ENCODE measurements at places on chromosomes 16 and 17. TPM values are rescaled to one million over a fixed set of nuclear protein-coding genes. Genes with fewer than 3 reads are reported as not detected.

The CNTNAP4 gene
- not detected for total RNA-seq

The CCL17 gene
- not detected for total RNA-seq

The CBFA2T3 gene
- not detected for total RNA-seq

The CSH1 gene
- total RNA-seq, result not detected

The TNS4 gene
- total RNA-seq, result 522 TPM

The PLXDC1 gene
- 0.61 TPM for total RNA-seq

The KRTAP9-4 gene
- total RNA-seq, result not detected

The GNG13 gene
- not detected for total RNA-seq

The GAST gene
- total RNA-seq, result not detected

The NOTUM gene
- total RNA-seq, result not detected

The ALKBH5 gene
- total RNA-seq, result 85.1 TPM

- no peaks in the 10 kb centered on the region for H3K36me3 ChIP-seq
- H3K27me3 ChIP-seq, result no peaks in the 10 kb centered on the region
- H3K4me3 ChIP-seq, result no peak overlapping the region
- H3K27ac ChIP-seq, result no peak overlapping the region
- no peak for DNase-seq
Measured at GRCh38 chr16:84138824-84139627, 6.0 kb downstream of the HSDL1 start.

DNA sequence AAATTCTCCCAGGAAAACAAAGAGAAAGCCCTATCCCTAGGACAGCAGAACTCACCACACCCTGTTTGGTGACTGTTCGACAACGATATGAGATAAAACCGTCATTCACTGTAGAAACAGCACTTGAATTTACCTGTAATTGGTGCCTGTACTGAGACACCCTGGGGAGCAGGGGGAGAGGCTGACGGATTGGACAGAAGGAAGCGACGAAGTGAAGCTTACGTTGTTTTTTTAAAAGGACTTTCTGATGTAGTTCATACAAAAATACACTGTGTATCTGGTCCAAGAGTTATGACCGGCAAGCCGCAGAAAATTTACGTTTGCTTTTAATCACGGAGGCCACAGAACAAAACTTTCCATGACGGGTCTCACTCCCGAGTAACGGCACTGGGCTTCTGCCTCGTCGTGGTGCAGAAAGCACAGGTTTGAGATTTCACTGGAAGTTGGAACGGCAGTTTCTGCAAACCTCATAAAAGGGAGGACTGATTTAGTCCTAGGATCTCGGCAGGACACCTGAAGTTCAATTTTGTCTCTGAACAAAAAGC, 9.7 kb downstream of the NXN start:
- H3K4me1 ChIP-seq, result peaks cover 11% of the 10 kb centered on the region
- H3K36me3 ChIP-seq, result peaks cover 6% of the 10 kb centered on the region
- no peak overlapping the region for H3K4me3 ChIP-seq
- H3K27ac ChIP-seq, result no peak overlapping the region
- no peaks in the 10 kb centered on the region for H3K27me3 ChIP-seq
- DNase-seq, result no peak

DNA sequence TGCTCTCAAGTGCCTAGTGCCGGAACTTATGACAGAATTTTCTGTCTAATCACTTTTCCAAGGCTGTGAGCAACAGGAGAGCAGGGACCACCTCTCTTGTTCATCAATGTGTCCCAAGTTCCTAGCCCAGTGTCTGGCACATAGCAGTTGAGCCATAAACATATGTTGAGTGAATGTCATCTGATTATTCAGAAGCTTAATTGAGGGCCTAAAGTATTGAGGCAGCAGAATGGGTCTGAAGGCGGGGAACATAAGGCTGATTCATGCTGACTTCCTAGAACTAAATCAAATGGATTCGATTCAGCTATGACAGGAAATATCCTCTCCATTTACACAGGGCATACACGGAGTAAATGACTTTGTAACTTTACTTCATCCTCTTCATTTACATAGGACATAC, 438.0 kb upstream of the ZFHX3 start:
- no peak overlapping the region for H3K4me3 ChIP-seq
- no peaks in the 10 kb centered on the region for H3K4me1 ChIP-seq
- no peaks in the 10 kb centered on the region for H3K36me3 ChIP-seq
- no peak overlapping the region for H3K27ac ChIP-seq
- no peak for DNase-seq

DNA sequence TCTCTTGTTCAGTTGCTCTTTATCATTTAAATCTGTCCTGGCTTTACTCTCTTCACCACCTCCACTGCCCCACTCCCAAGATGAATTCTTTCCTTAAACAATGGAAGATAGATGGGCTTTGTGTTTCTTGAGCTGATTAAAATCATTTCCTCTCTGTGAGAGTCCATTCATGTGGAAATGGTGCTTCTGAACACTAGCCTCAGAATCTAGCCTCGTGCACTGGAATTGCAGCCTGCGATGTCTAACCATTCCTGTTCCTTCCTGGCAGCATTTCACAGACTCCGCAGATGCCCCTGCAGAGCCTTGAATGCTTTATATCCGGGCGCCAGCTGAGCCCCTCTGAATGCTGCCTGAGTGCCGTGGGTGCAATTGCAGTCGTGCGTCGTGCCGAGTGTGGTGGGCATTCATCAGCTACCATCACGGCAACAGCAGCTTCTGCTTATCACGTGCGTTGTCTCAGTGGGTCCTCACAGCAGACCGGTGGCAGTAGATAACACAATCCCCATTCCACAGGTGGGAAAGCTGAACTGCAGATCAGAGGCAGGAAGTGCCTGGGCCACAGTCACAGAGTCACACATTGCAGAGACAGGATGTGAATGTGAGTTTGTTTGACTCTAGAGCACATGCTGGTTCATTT, 172.8 kb upstream of the WSCD1 start:
- no peaks in the 10 kb centered on the region for H3K4me1 ChIP-seq
- peaks cover 5% of the 10 kb centered on the region for H3K36me3 ChIP-seq
- H3K27me3 ChIP-seq, result peaks cover 29% of the 10 kb centered on the region
- DNase-seq, result no peak
- no peak overlapping the region for H3K4me3 ChIP-seq

DNA sequence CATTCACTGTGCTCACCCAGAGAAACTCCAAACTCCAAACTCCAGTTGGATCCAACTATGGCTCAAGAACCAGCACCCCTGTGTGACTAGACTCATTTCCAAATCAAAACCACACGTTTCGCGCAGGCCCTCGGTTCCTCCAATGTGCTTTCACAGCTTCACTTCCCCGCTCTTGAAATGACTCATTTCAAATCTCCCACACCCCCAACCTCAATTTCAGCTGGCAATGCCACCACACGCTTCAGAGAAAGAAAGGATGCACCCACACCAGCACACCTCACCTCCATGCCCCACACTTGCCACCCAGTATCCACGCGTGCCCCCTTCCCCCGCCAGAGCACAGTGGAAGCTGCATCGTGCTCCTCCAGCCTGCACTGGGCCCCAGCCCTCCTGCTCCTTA, 9.0 kb downstream of the TMEM92 start:
- H3K36me3 ChIP-seq, result peaks cover 29% of the 10 kb centered on the region
- no peak for DNase-seq
- H3K4me3 ChIP-seq, result no peak overlapping the region

GRCh38 chr16:62020681-62021080, 15.6 kb downstream of the CDH8 start:
- no peaks in the 10 kb centered on the region for H3K36me3 ChIP-seq
- no peaks in the 10 kb centered on the region for H3K4me1 ChIP-seq
- H3K4me3 ChIP-seq, result no peak overlapping the region
- no peak overlapping the region for H3K27ac ChIP-seq
- peaks cover 100% of the 10 kb centered on the region for H3K27me3 ChIP-seq
- no peak for DNase-seq

- H3K36me3 ChIP-seq, result peaks cover 7% of the 10 kb centered on the region
- peak overlapping the region; percentile 76 for H3K27ac ChIP-seq
- no peaks in the 10 kb centered on the region for H3K27me3 ChIP-seq
- no peak for DNase-seq
- peaks cover 31% of the 10 kb centered on the region for H3K4me1 ChIP-seq
- peak overlapping the region; percentile 84 for H3K4me3 ChIP-seq
Measured at GRCh38 chr16:87493608-87494280, 920 bp upstream of the ZCCHC14 start.

GRCh38 chr17:50584116-50584515, 23.6 kb downstream of the CACNA1G start:
- peaks cover 7% of the 10 kb centered on the region for H3K4me1 ChIP-seq
- no peak overlapping the region for H3K4me3 ChIP-seq
- peaks cover 48% of the 10 kb centered on the region for H3K27me3 ChIP-seq
- DNase-seq, result no peak

GRCh38 chr16:14509055-14509454, 121.0 kb downstream of the PARN start:
- H3K27me3 ChIP-seq, result no peaks in the 10 kb centered on the region
- H3K27ac ChIP-seq, result peak overlapping the region; percentile 91
- no peaks in the 10 kb centered on the region for H3K36me3 ChIP-seq
- no peak overlapping the region for H3K4me3 ChIP-seq
- peaks cover 44% of the 10 kb centered on the region for H3K4me1 ChIP-seq
- DNase-seq, result peak; percentile 54

GRCh38 chr17:38421171-38421841, 7.0 kb upstream of the ARHGAP23 start:
- H3K4me3 ChIP-seq, result no peak overlapping the region
- no peak for DNase-seq
- no peaks in the 10 kb centered on the region for H3K36me3 ChIP-seq
- H3K4me1 ChIP-seq, result no peaks in the 10 kb centered on the region

DNA sequence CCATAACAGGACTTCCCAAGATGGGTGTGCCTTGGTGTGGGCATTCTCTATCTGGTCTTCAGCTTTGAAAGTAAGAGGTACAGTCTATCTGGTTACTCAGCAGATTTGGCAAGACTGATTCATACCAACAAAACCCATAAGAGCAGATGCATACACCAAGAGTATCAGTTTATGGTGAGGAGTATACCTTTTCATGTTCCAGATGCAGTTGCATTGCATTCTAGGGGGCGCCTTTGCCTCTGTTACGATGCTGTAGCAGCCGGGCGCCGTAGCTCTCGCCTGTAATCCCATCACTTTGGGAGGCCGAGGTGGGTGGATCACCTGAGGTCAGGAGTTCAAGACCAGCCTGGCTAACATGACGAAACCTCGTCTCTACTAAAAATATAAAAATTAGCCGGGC, 31.1 kb upstream of the CARMIL2 start:
- H3K27me3 ChIP-seq, result no peaks in the 10 kb centered on the region
- peak; percentile 6 for DNase-seq
- no peaks in the 10 kb centered on the region for H3K4me1 ChIP-seq
- H3K4me3 ChIP-seq, result no peak overlapping the region
- no peak overlapping the region for H3K27ac ChIP-seq

DNA sequence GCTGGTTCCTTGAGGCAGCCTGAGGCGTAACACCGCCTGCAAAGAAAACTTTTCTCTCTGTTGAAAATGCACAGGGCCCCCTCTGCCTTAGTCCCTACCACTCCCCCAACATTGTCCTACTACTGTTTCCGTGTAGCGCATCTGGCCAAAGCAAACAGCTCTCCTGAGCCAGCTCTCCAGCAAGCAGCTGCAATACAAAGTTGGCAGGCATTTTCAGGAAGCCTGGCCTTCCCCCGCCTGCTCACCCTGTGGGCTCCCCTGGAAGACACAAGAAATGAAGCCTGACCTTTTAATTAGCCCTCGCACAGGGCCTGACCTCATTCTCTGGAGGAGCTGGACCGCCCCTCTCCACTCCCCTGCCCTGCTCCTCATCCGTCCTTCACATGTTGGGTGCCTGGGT, 66.7 kb downstream of the SOX9 start:
- H3K4me3 ChIP-seq, result no peak overlapping the region
- DNase-seq, result no peak
- H3K27me3 ChIP-seq, result no peaks in the 10 kb centered on the region

DNA sequence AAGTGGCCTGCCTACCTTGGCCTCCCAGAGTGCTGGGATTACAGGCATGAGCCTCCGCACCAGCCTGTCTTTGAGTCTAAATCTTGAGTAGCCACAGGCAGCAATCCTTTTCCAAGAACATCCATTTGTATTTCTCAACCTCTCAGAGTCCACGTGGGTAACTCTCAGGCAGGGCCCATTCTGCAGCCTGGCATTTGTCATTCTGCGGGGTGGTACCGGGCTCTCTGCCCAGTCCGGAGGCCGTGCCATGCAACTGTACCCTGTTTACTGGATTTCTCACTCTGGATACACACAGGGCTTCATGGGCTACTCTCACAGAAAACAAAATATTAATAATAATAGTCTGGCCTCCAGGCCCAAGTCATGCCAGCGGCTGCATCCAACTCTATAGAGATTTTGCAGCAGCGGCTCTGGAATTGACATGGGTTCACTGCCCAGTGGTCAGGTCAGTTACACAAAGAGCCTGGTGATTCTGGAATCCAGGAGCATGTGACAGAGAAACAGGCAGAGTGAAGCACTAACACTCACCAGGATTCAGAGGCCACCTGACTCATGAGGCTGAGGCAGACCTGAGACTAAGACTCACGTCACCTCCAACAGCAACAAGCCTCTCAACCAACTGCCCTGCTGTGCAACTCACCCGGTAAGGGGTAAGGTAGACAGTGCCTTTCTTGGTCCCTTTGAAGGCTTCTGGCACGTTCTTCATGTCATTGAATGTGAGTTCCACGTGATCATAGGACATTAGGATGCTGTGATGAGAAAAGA, 4.0 kb downstream of the WBP2 start:
- H3K27ac ChIP-seq, result no peak overlapping the region
- no peak overlapping the region for H3K4me3 ChIP-seq
- no peak for DNase-seq
- H3K36me3 ChIP-seq, result peaks cover 76% of the 10 kb centered on the region

GRCh38 chr17:5757314-5757907, 173.1 kb upstream of the NLRP1 start:
- H3K36me3 ChIP-seq, result no peaks in the 10 kb centered on the region
- H3K4me1 ChIP-seq, result no peaks in the 10 kb centered on the region
- no peak overlapping the region for H3K27ac ChIP-seq

DNA sequence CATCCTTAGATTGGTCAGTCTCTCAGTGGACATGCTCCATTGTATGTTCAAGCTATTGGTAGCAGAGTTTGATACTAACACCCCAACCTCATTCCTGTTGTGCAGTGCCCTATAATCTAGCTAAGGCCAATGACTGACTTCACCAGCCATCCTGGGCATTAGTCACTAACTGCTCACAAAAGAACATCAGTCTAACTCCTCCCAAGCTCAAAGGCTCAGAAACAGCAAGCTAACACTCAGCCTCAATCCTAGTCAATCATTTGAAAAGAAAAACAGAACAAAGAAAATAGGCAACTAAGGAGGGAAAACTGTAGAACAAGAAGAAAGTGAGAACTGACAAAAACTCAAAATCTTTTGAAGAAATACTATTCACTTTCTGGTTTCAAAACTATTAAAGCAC, 199.1 kb upstream of the C17orf78 start:
- no peaks in the 10 kb centered on the region for H3K27me3 ChIP-seq
- no peak for DNase-seq
- H3K27ac ChIP-seq, result peak overlapping the region; percentile 44
- H3K36me3 ChIP-seq, result peaks cover 48% of the 10 kb centered on the region
